ENCODE measurements at places on chromosomes 5 and 9.
A peak's percentile ranks its signal among the peaks of the same experiment; 100 is the strongest.

DNA sequence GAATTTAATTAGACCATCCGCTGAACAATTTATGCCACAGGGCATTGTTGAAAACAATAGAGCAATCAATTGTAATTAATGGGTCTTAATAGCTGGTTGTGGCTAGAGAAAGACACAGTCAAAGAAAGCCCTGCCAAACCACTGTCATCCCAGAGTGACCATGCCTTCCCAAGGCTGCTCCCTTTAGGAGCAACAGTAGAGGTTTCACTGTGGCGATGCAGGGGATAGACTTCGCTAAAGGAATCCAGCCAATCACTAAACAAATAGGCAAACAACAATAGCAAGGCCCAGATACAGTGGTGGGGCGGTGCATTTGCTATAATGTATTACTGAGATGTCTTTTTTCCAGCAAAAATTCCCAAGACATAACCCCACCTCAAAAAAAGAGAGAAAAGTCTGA is 87.8 kb upstream of the SLC27A6 start:
- DNase-seq, result no peak

- DNase-seq, result no peak
Measured at GRCh38 chr9:125761676-125762450, 14.7 kb downstream of the PBX3 start.

DNA sequence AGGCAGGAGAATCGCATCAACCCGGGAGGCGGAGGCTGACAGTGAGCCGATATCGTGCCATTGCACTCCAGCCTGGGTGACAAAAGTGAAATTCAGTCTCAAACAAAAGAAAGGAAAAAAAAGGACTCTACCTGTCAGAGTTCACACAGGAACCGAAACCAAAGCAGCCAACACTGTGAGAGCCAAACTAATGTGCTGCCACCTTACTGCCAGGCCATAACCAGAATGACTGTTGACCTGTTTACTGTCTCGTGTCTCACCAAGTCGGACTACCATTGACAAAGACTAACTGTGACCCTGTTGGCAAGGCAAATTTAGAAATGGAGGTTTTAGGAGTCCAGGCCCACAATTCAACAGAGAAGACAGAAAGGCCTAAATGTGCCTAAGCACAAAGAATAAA is 112.4 kb downstream of the ANXA2R start:
- no peak for DNase-seq

DNA sequence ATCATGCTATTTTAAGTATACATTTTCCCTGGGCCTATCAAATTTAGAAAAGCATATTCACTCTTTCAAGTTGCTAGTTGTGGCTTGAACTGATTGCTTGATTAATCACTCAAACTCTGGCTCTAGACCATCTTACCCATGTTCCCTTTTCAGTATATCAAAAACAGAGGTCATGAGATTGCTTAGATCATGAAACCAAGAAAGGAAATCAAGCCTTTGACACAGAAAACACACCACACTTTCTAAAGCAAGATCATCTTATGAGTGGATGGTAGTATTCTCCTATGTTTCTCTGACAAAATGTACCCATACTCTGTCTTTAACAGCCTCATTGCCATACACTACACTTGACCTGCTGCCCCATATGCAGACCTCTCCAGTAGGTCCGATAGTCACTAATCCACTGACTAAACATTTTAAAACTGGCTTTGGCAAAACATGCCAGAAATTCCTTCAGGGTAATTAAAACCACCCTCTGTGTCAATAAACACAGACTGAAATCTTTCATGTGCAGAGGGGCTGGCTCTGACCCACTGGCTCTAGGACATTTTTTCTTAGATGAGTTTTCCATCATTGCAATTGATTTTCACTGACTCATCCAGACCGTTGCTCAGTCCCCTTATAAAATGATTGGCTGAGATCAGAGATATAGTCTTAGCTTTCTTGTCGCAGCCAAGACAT is 18.2 kb downstream of the PPP2R2B start:
- DNase-seq, result no peak

GRCh38 chr5:179298181-179298993 is 46.9 kb downstream of the ADAMTS2 start:
- DNase-seq, result no peak

DNA sequence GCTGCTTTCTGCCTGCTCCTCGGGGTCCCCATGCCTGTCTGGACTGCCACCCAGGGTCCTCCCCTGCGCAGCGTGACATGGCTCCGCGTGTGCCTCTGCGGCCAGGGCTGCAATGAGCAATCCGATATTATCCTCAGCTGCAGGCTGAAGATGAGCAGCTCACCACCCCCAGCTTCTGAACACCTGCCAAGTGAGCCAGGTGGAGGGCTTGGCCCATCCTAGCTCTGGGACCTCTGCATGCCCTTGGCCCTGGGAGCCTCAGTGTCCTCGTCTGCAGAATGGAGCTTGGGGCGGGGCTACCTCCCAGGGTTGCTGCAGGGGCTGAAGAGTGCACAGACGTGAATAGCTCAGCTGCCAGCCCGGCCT is 4.1 kb upstream of the MYMK start:
- no peak for DNase-seq

- no peak for DNase-seq
Measured at GRCh38 chr5:112346411-112347044, 72.5 kb downstream of the EPB41L4A start.

DNA sequence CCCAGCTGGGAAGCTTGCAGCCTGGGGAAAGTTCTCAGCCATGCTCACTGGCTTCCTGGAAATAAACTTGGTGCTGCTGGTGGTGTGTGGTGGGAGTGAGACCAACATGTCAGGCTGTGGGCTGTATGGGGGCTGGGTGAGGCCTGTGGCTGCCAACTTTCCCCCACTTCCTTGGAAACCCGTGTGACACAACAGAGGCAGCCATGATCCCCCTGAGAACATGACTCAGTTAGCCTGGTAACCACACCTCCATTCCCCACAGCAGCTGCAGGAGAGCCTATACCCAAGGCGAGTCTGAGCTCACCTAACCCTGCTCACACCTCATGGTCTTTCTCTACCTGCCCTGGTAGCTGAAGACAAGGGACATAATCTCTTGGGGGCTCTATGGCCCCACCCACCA is 72.7 kb upstream of the RGMB start:
- DNase-seq, result no peak

GRCh38 chr5:55694152-55694830 is 17.8 kb downstream of the SLC38A9 start:
- no peak for DNase-seq

DNA sequence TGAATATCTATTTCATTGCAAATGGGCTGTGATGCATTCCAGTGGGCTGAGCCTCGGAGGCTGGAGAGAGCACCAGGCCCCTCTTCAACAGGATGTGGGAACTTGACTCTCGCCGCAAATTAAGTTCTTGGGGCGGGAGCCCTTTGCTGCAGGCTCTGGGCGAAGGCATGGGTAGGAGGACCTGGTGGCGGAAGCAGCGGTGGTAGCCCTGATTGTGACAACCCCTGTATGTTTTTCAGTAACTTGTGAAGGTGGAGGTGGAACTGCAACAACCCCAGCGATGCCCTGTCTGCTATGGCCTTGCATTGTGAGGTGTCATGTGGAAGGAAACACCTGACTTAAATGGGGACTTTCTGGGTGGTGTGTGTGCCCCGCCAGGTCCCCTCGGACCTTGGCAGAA is 9.4 kb downstream of the FYB1 start:
- peak; percentile 72 for DNase-seq

DNA sequence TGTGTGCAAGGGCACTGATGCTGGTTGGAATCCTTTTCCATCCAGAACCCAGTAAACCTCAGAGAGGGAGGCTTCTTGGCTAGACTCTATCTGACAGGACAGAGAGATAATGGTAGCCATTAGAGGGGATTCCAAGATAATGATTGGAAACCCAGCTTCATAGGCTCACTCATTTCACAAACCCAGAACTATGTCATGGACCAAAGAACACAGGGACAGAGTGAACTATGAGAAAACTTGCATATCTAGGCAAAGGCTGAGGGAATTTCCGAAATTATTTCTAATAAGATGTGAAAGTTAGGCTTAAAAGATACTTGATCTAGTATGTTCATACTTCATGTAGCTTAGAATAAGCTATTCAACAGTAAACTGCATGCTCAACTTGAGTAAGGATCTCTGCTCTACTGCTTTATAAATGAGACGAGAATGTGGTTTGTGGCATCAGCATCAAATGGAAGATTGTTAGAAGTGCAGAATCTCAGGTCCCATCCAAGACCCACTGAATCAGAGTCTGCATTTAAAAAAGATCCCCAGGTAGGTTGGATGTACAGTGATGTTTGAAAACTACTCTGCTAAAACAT is 261.4 kb downstream of the DMRT2 start:
- DNase-seq, result no peak

DNA sequence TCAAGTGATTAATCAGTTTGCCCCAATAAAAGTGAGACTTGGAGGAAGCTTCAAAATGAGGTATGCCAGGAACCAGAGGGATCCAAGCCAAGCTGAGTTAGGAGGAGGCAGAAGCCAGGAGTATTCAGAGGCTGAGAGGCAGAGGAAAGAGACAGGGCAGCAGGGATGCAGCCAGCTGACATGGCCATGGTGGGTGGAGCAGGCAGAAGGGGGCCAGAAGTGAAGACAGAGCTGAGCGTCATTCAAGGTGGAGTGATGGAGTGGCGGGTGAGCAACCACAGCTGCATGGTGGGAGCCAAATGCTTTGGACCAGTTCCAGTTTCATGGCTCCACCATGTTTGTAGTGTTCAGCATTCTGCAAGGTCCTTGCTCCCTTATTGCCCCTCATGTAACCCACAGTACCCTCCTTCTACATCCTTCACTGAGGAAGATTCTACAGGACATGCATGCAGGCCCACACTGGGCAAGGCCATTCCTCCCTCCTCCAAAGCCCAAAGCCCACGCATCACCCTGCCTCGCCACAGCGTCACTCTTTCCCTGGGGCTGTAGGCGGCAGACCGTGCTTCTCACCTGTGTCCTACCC is 100.6 kb downstream of the FSTL4 start:
- DNase-seq, result no peak

DNA sequence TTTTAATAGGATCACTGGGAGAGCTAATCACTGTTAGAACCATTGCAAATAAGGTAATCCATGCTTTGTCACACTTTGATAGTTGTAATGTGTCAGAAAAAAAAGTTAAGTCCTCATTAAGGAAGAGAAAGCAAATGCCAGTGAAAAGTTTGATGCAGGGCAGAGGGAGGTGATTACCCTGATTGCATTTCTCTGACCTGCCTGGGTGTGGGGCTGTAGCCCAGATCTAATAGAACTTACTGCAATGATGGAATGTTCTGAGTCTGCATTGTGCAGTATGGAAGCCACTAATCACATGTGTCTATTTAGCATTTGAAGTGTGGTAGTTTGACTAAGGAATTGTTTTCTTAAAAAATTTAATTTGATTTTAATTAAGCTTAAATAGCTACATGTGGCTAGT is 202.7 kb downstream of the ATP10B start:
- DNase-seq, result no peak

GRCh38 chr5:63687854-63688516 is 274.3 kb downstream of the HTR1A start:
- no peak for DNase-seq

DNA sequence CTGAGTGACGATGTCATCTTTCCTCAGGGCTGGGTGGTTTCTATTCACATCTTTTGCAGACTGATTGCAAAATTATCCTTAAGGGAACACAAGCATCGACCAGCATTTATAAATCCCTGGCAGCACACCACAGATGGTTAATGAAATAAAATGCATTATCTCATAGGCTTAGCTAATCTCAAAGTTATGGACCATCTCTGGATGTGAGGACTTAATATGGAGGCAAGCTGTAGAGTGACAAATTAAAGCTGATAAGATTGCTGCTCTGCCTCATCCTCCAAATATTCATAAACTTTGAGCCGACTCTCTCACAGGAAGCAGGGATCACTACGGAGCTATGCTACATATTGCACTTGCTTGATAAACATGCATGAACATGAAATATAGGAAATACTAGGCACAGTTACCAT is 663.2 kb upstream of the RGMB start:
- no peak for DNase-seq

DNA sequence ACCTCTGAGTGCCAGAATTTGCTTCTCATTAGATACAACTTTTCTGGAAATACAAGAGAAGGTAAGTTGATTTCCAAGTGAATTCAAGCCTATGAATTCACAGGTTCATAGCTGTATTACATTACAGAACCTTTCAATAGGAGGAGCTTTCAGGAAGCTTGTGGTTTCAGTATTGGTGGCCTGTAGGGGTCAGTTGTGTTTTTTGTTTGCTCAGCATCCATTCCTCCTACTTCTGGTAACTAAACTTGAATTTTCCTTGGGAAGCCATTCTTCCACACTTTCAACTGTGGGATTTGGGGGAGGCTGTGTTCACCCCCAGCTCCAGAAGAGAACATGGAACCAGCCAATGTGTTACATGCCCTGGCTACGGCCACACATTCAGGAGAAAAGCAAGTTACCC is 5.6 kb upstream of the CYSTM1 start:
- no peak for DNase-seq

GRCh38 chr9:94665613-94666012 is 26.3 kb upstream of the FBP1 start:
- DNase-seq, result no peak

GRCh38 chr5:84137541-84137940 is 247.1 kb downstream of the EDIL3 start:
- DNase-seq, result no peak

DNA sequence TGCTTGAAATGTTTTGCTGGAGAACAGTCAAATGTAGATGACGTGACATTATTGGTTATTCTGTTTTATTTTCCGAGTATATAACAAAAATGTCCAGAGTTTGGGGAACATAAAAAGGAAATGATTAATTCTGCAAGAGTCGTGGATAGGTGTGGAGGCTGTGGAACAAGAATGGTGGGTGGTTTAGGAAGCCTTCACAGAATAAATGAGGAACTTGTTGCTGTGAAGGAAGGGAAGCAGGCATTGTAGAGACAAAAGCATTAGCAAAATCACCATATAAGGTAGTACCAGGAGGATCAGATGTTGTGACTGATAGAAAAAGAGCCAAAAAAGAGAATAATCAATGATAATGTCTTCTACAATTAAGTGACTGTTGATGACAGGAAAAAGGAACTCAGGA is 66.2 kb upstream of the CNTLN start:
- DNase-seq, result no peak

DNA sequence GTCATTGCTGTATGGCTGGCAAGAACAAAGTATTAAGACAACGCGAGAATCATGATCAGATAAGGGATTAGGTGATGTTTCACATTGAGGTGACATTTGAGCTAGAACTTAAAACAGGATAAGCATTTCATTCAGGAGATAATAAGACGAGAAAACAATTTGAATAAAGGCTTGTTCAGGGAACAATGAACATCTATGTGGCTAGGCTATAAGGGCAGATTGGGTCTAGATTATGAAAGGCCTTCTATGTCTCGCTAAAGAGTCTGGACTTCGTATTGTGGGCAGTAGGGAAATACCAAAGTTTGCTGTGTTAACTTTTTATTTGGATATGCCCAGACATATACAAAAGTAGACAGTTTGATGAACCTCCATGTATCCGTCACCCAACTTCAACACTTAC is 6.9 kb downstream of the MRPL22 start:
- DNase-seq, result no peak

Data from T-helper 17 cell (primary cell).